ENCODE measurements at places on chromosomes 16 and 17. TPM values are rescaled to one million over a fixed set of nuclear protein-coding genes. Genes with fewer than 3 reads are reported as not detected.

The RHBDL3 gene
- 1.2 TPM for total RNA-seq

The NPIPA5 gene
- total RNA-seq = 9.8 TPM

The HSD17B1 gene
- not detected for total RNA-seq

The GLYR1 gene
- total RNA-seq = 78.7 TPM

The ARL5C gene
- total RNA-seq = not detected

The SHCBP1 gene
- 1.6 TPM for total RNA-seq

The SAMD14 gene
- 1.4 TPM for total RNA-seq

DNA sequence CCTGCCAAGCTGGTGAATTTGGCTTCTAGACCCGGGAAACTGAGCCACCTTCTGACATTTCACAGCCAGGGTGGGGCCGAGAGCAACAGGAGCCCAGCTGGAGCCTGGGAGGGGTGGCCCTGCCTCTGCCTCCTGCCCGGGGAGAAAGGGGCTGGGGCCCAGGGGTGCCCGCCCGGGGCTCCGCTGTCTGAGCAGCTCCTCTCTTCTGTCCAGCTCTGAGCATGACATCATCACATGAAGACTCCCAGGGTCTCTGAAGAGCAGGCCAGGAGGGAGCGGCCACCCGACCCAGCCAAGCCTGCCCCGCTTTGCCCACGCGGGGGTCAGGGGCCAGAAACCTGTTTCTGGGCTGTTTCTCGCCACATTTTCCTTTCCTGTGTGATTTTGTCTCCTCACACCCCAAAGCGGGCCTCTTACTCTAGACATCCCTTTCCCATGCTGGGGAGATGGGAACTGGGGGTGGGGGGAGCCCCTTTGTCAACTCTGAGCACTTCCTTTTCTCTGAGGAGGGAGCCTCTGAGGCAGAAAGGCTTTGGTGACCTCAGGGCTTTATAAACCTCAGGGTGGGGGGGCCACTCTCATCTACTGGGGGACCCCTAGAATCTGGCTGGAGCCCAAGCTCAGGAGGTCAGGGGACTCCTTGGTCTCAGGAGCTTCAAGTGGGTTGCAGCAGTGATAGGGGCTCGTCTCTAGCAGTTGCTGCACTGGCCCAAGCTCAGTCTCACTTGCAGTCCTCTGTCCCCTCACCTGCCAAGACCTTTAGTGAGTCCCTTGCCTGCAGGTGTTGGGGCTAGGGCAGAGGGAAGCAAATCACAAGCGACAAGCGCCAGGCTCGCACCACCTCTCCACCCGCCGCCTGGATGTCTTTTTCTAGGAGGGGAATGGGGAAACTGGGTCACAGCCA lies 7.6 kb downstream of the UBALD2 start:
- no peak for DNase-seq

- DNase-seq = no peak
Observed at GRCh38 chr17:43907998-43908721, 824 bp upstream of the MPP2 start.

- DNase-seq = peak; percentile 75
Observed at GRCh38 chr16:30786936-30787612, at the start of gene ZNF629. Gene ZNF629 (minus strand): TSS chr16:30787205. CDS start chr16:30784482, 2,723 bp downstream.

- DNase-seq = no peak
Observed at GRCh38 chr16:49658531-49658930, 197.4 kb downstream of the ZNF423 start.

DNA sequence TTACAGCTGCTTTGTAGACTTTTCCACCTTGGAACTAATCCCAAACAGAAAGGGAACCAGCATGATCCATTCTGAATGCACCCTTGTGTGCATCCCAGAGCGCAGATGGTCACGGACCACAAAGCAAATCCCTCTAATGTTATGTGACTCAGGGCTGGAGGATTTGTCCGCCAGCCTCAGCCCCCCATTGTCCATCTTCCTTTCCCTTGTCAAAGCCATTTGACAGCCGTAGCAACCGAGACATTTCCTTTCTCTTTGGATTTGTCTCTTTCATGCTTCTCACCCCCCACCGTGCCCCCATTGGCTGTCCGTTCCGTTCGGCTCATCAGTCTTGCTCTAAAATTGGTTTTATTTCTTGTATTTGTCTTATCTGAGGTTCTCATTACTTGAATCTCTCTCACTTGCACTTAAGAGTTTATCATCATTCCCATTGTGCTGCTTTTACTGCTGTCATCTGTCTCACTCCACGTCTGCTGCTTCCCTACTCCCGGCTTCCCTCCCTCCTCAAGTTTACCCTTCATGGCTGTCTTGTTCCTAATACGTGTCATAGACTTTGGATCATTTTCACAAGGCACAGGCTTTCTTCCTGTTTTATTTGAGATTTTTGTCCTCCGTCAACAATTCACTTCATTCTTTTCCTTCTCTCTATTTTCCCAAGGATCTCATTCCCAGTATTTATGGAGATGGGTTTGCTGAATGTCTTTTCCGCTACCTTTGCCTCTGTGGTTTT lies 163.4 kb upstream of the ERCC4 start:
- DNase-seq = no peak

- peak; percentile 66 for DNase-seq
Observed at GRCh38 chr16:28904828-28905227, 20.2 kb downstream of the RABEP2 start.

GRCh38 chr17:79466562-79467350 lies 144.1 kb downstream of the RBFOX3 start:
- DNase-seq = no peak

DNA sequence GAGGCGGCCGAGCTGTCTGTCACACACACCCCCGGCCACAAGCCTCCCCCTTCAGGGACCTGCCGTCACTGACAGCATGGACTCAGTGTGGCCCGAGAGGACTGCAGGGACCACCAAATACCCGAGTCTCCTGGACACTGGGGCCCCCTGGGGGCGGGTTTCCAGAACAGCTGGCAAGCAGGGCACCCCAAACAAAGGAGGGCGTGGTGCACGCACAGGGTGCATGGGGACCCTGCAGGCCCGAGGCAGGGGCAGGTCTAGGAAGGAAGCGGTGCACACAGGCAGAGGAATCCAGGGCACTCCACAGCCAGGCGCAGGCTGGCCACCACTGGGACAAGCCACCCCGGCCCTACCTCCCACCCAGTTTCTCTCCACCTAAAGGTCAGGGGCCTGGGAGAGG lies 28.7 kb upstream of the ENPP7 start:
- peak; percentile 36 for DNase-seq

DNA sequence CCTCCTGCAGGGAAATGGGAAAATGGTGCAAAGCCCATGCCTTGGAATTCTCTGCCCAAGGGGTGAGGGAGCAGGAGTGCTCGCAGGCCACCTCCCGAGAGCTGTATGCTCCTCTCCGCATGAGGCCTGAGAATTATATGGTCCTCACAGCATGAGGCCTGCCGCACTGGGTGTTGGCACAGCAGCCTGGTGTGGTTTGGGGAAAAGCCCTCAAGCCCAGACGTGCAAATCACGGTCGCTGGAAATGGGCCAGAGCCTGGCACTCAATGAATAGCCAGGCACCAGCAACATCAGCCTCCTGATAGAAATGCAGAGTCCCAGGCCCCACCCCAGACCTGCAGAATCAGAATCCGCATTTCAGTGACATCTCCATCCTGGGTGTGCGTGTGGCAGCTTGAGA lies 156.4 kb upstream of the FOXF1 start:
- DNase-seq = no peak

DNA sequence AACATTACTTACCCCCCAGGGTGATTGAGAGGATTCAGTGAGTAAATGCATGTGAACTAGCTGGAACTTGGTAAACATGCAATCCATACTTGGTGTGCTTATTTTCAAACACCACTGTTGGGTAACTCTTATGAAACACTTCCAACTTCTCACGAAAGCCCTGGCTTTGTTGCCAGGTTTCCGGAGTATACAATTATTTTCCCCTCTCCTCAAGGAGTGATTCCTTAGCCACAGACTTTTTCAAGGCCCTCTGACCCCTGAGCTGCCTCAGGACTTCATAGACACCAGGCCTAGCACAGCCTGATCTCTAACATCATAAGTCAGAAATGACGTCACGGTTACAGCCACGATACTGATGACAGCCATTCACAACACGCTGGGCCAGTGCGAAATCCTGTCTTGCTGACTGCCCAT lies 27.6 kb downstream of the HSD17B2 start:
- DNase-seq = no peak

- DNase-seq = no peak
Observed at GRCh38 chr17:73071066-73071999, 21.2 kb downstream of the SLC39A11 start.

GRCh38 chr17:50676065-50676975 lies 31.4 kb downstream of the ANKRD40 start:
- no peak for DNase-seq

- no peak for DNase-seq
Observed at GRCh38 chr16:86074651-86075487, 175.9 kb downstream of the IRF8 start.

DNA sequence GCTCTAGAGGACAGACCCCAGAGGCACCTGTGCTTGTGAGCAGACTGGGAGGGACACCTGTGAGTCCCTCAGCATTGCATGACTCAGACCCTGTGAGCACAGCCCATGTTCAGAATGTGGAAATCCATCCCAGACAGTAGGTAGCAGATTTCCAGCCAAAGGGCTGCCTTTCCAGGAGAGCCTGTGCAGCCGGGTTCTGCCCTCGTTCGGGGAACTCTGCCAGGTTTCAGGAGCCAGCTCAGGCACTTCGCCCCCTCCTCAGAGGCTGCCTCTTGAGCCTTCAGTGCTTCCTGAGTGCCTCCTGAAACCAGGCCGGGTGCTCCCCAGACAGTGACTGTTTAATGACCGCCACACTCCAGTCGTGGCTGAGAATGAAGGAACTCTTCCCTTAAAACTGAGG lies 23.3 kb upstream of the SDR42E2 start:
- peak; percentile 73 for DNase-seq

DNA sequence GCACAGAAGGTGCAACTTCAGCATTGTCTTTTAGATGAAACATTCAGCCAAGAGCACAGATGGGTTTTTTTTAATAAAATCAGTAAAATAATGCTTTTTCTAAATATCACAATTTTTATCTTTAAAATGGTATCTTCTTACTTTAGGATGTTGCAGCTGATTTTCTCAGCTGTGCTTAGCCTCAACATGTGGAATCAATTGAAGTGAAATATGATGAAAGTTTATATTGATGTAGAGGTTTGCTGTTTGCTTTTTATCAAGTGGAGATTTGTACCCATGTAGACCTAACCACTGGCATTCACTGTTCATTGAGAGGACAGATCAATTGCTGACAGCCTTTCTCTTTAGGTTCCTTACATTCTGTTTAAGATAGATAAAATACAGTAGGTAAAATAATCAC lies 107.8 kb downstream of the CYB561 start:
- no peak for DNase-seq

DNA sequence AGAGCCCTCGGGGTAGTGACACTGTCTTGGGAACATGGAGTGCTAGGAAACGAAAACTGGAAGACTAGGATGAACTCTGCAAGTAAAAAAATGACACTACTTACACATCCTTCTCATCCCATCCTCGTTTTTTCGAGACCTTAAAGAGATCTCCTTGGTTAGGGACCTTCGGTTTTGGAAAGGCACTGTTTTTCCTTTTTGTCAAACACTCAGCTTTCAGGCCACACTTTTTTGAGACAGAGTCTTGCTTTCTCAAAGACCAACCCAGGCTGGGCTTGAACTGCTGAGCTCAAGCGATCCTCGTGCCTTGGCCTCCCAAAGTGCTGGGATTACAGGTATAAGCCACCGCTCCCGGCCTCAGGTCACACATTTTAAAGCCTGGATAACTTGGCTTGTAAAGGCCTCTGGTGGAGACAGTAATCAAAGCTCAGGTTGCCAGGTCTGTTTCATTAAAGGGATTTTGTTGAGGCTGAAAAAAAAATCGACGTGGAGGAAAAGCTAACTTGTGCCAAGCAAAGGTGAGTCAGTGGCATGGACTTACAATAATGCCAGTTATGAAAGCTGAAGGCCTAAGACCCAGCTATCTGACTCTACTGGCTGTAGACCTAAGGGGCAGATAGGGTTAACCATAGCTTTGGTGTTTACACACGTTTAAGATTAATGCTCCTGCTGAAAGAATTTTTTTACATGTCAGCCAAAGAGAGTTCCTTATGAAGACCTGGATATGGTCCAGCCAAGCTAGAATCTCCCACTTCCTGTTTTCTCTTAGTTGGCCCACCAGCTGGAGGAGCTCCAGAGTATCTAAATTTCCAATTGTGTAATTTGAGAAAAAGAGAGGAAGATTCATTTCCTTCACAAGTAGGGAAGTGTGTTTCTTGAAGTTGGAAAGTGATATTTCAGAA lies 823 bp downstream of the NBR1 start:
- no peak for DNase-seq

DNA sequence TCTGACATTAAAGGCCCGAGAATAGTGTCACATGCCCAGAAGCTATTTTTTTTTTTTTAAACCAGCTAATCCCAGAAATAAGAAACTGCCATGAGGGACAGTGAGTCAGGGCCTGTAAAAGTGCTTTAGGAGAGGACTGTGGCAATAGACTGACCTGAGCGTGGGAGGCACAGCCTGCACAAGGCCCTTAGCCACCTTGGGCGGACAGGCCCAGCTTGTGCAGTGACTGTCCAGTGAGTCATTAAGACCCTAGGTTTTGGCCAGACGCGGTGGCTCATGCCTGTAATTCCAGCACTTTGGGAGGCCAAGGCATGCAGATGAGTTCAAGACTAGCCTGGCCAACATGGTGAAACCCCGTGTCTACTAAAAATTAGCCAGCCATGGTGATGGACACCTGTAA lies 343.0 kb upstream of the ZFHX3 start:
- DNase-seq = peak; percentile 7

- peak; percentile 97 for DNase-seq
Observed at GRCh38 chr17:50478391-50479381, at the start of gene RSAD1. Gene RSAD1 (plus strand): TSS chr17:50478860. CDS start chr17:50478885, 25 bp downstream.

DNA sequence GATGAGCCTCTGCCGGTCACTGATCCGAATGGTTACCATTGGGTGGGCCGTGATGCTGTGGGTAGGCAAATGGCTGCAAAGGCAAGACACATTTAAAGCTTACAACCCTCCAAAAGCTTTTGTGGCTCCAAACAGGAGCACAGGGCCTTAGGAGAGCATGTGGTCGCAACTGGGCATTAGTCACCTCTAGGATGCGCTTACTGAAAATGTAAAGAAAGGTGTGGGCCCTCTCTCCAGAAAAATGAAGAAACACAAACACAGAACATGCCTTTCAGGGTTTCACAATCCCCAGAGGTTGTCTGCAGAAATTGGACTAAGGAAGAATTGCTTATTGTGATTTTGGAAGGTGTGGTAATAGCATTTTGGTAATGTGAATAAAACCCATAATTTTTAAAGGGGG lies 86.7 kb upstream of the ATP2A3 start:
- no peak for DNase-seq

- DNase-seq = no peak
Observed at GRCh38 chr16:17177959-17178905, 292.5 kb downstream of the XYLT1 start.

- no peak for DNase-seq
Observed at GRCh38 chr16:48492133-48492532, 106.9 kb upstream of the SIAH1 start.

DNA sequence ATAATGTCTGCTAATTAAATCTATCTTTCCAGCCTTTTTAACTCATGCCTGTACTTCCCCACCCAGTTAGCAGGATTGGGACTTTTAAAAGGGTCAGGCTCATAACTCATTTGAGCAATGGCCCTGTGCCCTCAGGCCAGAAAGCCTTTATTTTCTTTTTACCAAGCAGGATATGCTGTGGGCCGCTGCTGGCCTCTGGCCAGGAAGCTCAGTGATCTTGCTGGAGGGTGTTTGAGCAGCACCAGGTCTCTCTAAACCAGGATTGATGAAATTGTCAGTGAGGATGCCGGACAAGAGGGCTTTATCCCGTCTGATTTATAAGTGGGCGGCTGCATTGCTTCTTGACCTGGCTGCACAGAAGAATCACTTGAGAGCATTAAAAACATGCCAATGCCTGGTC lies 187.8 kb downstream of the RAB11FIP4 start:
- no peak for DNase-seq

- DNase-seq = no peak
Observed at GRCh38 chr17:75403131-75403530, 2.3 kb downstream of the GRB2 start.
